Kidney tubule cell (primary cell): ENCODE measurements at places on chromosomes 3 and 15.
A peak's percentile ranks its signal among the peaks of the same experiment; 100 is the strongest.

DNA sequence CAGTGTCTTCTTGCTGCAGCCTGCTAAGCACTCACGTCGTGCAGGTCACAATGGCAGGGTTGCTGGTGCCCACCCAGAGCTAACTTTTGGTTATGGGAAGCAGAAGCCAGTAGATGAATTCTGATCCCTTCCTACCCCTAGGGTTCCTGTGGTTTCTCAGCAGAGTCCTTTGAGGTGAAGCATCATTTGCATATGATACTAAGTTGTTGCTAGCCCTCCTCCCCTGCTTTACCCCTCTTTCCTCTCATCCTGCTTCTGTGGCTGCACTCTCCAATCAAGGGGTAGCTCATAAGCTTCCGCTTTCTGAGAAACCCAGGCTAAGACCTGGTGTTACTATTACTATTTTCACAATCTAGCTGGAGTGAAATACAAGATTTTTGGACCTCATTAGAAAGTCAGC, 22.1 kb upstream of the HEG1 start:
- DNase-seq, result no peak

- no peak for DNase-seq
These were observed 1.2 kb upstream of the COL6A6 start for GRCh38 chr3:130515755-130516154.

GRCh38 chr3:38168151-38169026, 3.1 kb downstream of the OXSR1 start:
- DNase-seq, result peak; percentile 37

GRCh38 chr3:192958219-192958872, 40.7 kb upstream of the MB21D2 start:
- no peak for DNase-seq

GRCh38 chr15:29990035-29990434, 92.7 kb upstream of the GOLGA8J start:
- DNase-seq, result no peak

GRCh38 chr15:66291816-66292570, 1.4 kb upstream of the DIS3L start:
- DNase-seq, result peak; percentile 35

- no peak for DNase-seq
These were observed 46.1 kb downstream of the KBTBD12 start for GRCh38 chr3:127961124-127961523.

DNA sequence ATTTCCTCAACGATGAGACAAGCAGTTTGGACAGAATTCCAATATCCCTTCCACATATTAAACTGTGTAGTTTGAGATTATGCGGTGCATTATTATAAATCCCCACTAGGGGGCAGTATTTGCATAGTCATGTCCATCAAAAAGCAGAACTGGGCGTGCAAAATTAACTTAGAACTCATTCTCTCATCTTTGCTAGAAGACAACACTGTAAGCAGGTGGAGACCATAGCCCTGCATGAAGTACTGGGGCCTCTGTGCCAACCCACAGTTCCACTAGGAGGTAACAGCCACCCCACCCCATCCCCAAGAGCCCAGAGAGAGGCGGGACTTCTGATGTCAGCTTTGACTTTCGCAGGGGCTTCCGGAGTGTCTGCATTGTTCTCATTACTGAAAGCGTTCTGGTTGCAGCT, 106.6 kb upstream of the TMC3 start:
- DNase-seq, result peak; percentile 58

DNA sequence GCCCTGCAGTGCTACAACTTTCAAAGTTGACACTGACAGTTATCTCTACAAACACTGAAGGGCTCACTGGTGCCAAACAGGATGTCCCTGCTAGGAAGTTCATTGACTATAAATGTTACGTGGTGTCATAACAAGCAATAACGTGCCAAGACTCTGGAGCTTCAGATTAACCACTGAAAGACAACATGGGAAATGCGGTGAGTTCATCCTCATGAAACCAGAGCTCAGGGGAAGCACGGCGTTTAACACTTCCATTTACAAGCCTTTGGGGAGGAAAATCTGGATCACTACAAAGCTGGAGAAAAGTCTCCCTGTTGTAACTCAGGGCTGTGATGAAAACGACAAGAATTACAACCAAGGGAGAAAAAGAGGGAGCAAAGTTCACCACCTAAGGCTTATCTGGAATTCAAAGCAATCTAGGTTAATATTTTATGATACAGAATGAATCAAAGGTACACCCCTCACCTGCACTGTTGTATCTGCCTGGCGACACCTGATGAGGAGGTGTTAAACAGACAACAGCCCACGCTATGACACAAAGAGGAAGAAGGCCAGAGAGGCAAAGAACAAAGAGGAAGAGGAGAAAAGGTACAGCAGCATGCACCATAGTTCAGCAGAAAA, 27.0 kb downstream of the SHQ1 start:
- DNase-seq, result peak; percentile 68

GRCh38 chr3:71859123-71859519, 74.2 kb upstream of the PROK2 start:
- DNase-seq, result peak; percentile 67

- no peak for DNase-seq
These were observed 170.9 kb downstream of the ABHD5 start for GRCh38 chr3:43861635-43862034.

- DNase-seq, result no peak
These were observed 58.7 kb downstream of the OXNAD1 start for GRCh38 chr3:16323737-16324136.

DNA sequence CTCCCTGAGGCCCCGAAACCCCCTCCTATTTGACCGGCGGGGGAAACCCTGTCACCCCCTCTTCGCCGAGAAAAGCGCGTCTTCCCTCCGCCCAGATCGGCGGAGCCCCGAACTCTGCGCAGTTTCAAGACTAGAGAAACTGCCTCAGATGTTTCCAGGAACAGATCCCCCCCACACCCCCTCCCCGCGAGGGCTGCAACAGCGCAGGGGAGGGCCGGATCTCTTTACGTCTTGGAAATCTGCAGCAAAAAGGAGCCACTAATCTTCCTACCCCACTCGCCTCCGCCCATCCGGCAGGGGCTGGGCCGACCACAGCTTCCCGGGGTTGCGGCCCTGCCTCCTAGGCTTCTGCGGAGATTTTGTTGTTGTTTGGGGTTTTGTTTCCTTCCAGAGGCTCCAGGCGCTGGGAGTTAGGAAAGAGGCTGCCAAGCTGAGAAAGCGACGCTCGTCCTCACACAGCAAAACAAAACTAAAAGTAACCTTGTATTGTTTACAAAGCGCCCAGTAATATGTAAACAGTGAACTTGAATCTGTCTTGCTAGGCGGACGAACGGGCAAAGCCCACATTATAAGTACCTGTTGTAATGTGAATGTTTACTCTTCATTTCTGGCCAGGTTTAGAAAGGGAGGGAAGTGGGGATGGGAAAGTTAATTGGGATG, 2.2 kb downstream of the FOXB1 start:
- DNase-seq, result no peak

DNA sequence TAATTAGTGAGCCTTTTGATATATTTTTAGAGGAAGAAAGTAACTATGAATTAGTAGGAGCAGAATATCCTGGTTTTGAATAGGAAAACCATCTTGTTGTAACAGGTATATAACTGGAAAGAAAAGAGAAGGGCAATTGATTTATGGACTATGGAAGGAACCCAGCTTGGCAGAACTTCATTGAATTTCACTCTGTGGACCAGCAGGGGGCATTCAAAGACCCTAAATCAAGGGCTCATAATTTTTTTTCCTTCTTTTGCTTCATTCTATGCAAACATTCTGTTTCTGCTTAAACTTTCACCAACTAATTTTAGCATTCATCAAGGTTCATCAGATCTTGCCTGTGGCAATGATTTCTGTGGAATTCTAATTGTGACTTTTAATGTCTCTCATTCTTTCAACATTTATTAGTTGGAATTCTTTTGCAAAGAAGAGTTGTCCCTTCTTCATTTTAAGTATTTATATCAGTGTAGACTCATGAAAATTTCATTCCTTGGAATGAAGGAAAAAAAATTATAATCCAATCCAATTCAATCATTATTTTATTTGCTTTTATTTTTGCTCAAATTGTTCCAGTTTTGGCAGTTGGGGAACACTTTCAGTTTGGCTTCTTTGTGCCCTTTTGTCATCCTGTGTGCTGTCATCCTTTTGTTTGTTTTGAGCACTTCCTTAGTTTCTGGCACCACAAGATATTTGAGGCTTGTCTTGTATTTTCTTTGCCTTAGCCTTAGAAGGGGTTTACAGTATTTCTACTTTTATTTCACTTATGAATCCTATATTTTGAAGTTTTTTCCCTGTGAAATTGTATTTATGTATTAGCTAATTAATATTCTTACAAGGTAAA, 30.4 kb downstream of the NXPE3 start:
- peak; percentile 81 for DNase-seq

DNA sequence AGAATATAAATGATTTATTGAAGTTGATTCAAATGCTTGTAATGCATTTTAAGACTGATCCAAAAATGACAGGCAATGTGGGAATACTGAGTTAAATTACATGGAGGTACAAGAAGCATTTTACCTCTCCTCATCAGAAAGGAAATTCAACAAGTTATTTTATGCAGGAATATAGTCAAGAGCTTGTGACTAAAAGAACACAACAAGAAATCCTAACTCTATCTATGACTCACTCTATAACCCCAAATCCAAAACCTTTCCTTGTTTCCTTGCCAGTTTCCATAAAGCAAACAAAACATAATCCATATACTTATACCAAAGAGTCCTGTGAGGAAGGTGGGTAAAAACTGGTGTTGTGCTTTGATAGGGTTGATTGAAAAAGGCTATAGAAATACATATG, 30.8 kb downstream of the SIN3A start:
- peak; percentile 14 for DNase-seq

DNA sequence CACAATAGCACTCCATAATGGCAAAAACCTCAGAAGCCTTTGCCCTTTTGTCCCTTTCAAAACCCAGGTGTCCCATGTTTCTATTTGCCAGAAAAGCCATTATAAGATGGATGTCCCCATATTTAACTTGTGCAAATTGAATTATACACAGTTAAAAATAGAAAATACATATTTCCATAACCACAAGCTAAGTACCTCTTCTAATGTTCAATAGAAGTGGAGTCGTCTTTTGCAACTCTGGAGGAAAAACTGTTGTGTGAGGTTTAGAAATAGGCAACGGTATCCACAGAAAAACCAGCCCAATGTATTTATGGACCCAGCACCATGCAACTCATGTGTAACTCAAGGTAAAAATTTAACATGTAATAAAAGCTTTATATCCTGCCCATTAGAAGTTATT, 83.6 kb upstream of the STRIT1 start:
- no peak for DNase-seq

DNA sequence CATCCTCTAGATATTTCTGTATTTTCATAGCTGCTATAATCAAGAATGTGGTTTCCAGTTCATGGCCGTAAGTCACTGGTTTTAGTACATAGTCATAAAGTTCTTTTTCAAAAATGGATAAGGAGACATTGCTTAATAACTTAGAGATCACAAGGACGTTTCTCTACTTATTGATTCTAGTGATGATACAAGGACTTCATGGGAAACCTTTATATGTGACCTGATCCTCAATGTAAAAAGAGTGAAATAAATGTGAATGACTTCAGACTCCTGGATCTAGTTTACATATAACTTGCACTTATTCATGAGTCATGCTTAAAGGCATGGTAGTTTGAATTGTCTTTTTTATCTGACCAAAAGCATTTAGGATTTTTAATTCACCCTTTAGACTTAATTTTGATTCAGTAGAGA, 35.2 kb downstream of the TSC22D2 start:
- peak; percentile 23 for DNase-seq

GRCh38 chr15:35768949-35769348, 223.0 kb upstream of the DPH6 start:
- DNase-seq, result no peak

- DNase-seq, result peak; percentile 21
These were observed 130.8 kb upstream of the TSPAN3 start for GRCh38 chr15:77201665-77202064.

- peak; percentile 37 for DNase-seq
These were observed 3.3 kb upstream of the CD96 start for GRCh38 chr3:111538681-111539083.

- DNase-seq, result no peak
These were observed 107.6 kb downstream of the PIK3CB start for GRCh38 chr3:138726946-138727730.

GRCh38 chr3:134441321-134441720, 44.5 kb downstream of the ANAPC13 start:
- DNase-seq, result no peak

DNA sequence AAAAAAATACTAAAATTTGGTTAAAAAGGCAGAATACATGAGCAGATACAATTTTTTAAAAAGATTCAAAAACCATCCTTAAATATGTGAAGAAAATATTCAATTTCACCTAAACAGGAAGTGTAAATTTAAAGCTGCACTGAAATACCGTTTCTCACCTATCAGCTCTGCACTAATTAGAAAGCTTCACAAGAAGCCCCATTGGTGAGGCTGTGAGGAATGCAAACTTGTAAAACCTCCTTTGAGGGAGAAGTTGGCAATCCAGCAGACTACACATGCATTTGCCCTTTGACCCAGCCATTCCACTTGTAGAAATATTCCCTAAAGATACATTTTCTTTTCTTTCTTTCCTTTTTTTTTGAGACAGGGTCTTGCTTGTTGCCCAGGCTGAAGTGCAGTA, 18.8 kb downstream of the BLM start:
- no peak for DNase-seq

DNA sequence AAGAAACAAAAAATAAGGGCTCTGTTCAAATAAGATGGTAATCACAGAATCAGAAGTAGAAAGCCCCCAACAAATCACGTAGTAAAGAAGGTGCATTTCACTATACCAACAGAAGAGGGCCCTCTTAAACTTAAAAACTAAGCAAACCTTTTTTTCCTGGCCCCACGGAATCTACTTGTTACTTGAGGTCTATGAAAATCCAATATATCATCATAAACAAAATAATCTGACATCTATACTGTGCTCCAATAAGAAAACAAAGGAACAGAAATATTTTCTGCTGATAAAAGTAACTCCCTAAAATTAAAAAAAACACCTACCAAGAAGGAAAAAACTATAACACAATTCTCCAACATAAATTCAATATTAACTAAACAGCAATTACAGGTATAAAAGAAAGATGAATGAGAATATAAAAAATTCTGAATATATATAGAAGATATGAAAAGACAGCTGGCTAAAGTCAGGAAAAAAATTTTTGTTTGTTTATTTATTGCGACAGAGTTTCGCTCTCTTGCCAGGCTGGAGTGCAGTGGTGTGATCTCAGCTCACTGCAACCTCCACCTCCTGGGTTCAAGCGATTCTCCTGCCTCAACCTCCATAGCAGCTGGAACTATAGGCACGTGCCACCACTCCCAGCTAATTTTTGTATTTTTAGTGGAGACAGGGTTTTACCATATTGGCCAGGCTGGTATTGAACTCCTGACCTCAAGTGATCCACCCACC, 81.8 kb downstream of the CLASP2 start:
- peak; percentile 55 for DNase-seq
